Cerebellar nuclear complex (tissue), 1 donor: ENCODE measurements at places on chromosomes 12 and 14.

DNA sequence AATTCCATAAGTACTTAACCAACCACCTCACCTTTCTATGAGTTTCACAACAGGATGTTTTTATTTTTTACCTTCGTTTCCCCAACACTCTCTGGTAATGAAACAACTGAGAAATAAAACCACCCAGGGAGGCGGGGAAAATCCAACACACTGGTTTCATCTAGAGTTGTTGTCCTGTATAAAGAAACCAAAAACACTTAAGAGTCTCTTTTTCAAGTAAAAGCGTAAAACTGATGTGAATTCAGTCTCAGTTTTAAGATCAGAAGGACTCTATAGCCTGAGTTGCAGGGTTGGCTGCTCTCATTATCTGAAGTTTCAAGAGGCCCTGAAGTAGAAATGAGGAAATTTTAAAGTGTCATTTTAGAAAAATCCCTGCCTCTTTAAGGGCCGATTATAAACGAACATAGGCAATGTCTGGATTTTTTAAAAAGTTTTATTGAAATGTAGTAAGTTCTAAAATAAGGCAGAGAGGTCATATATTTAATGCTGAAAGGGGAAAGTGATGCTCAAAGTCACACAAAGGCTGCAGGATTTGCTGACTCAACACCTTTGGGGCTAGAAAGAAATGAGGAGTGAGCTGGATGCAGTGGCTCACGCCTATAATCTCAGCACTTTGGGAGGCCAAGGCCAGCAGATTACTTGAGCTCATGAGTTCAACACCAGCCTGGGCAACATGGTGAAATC is 27.2 kb downstream of the HIGD1C start:
- DNase-seq: no peak

DNA sequence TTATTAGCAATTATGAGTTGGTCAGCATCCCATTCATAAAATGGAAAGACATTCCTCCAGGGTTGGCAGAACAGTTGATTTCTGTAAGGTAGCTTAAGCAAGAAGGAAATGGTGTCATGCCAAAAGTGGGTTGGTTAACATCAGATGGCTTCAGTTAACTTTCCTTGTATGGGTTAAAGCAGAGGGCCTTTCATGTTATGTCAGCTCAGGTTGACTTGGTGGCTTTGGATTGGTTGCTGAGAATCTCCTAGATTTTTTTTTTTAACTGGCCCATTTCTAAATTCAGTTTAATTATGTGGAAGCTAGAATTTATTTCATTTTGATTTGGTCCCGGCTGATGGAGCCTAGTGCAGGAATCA is 87.8 kb downstream of the BBS10 start:
- DNase-seq: no peak

- DNase-seq: no peak
These were observed 14.4 kb upstream of the CCER1 start for GRCh38 chr12:90969346-90969745.

DNA sequence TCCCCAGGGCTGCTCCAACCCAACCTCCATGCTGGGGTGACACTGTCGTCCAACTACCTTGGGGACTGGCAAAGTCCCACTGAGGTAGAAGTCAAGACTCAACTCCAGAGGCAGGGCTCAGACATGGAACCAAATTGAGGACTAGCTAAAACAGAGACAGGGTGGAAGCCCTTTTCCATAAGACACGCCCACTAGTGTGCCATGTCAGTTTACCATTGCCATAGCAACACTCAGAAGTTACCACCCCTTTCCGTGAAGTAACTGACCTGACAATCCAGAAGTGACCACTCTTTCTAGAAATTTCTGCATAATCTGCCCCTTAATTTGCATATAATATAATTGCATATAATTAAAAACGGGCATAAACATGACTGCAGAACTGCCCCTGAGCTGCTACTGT is 409.6 kb downstream of the MED13L start:
- no peak for DNase-seq

GRCh38 chr14:101499080-101499479 is 62.2 kb upstream of the DIO3 start:
- DNase-seq: no peak

GRCh38 chr14:70827752-70828151 is 18.4 kb upstream of the MAP3K9 start:
- DNase-seq: no peak

- DNase-seq: no peak
These were observed 18.8 kb downstream of the CLMN start for GRCh38 chr14:95300697-95301526.

DNA sequence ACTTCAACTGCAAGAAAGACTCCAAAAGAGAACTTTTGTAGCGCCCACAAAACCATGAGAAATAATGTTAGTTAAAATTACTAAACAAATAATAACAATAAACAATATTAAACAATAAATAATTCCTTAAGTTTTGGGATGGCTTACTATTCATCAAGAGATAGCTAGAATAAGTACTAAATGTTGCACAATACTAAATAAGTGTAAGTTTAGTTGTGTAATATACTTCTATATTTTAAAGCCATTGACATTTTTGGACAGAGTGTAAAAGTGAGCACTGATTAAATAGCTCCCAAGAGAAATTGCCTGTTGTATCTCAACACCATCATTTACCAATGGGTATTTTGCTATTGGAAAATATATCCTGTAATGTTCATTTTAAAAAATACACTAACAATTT is 166.7 kb downstream of the ALG10 start:
- DNase-seq: no peak

DNA sequence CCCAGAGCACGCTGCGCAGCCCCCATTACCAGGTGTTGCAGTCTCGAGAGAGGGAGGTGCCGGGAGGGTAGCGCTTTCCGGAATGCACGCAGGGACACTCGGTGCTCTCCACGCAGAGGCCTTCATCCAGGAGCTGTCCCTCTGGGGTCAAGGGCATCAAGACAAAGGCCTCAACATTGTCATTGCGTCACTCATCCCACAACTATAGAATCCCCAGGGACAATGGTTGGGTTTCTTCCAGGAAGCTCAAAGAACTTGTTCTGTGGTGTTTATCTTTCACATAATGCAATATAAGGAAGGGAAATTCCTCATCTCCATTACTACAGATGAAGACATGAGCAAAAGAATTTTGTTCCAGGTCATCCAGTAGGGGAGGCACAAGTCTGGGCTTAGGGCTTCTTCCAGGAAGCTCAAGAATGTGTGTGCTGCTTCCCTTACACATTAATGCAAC is 52.1 kb downstream of the VWF start:
- DNase-seq: no peak

- DNase-seq: no peak
These were observed 45.5 kb downstream of the SLC8B1 start for GRCh38 chr12:113289361-113289760.

DNA sequence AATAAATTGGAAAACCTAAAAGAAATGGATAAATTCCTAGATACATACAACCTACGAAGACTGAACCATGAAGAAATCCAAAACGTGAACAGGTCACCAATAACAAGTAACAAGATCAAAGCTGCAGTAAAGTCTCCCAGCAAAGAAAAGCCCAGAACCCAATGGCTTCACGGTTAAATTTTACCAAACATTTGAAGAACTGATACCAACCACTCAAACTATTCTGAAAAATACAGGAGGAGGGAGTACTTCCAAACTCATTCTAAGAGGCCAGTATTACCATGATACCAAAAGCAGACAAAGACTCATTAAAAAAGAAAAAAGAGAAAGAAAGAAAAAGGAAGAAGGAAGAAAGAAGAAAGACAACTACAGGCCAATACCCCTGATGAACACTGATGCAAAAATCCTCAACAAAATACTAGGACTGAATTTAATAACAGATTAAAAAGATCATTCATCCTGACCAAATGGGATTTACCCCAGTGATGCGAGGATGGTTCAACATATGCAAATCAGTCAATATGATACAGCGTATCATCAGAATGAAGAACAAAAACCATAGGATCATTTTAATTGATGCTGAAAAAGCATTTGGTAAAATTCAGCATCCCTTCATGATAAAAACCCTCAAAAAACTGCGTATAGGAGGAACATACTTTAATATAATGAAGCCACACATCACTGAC is 26.9 kb upstream of the CCDC88C start:
- DNase-seq: no peak

DNA sequence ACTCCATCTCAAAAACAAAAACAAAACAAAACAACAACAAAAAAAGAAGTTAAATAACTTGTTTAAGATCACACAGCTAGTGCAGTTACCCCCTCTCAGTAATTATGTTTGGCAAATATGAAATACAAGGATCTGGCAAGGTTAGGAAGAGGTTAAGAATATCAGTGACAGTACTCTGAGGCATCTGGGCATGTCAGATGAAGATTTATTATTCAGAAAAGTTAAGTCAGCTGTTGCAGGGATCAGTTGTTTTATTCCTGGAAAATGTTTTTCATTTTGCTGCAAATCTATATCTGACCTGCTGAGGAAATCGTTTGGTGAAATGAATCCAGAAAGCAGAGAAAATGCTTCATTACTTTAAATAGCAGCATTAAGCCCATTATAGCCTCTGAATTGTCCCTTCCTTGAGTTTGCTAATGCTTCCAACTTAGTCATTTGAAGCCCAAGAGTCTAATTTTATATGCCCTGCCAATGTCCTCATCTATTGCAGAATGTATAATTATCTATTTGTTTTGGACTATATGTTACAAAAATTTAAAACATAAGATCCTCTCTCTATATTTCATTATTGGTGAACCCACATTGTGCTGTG is 8.1 kb downstream of the GPX2 start:
- DNase-seq: no peak

- DNase-seq: no peak
These were observed 2.0 kb downstream of the SIX1 start for GRCh38 chr14:60647081-60647836.

GRCh38 chr12:104672096-104672445 is 215.3 kb downstream of the CHST11 start:
- no peak for DNase-seq

- DNase-seq: no peak
These were observed 42.3 kb upstream of the FRMD6 start for GRCh38 chr14:51609251-51609954.

DNA sequence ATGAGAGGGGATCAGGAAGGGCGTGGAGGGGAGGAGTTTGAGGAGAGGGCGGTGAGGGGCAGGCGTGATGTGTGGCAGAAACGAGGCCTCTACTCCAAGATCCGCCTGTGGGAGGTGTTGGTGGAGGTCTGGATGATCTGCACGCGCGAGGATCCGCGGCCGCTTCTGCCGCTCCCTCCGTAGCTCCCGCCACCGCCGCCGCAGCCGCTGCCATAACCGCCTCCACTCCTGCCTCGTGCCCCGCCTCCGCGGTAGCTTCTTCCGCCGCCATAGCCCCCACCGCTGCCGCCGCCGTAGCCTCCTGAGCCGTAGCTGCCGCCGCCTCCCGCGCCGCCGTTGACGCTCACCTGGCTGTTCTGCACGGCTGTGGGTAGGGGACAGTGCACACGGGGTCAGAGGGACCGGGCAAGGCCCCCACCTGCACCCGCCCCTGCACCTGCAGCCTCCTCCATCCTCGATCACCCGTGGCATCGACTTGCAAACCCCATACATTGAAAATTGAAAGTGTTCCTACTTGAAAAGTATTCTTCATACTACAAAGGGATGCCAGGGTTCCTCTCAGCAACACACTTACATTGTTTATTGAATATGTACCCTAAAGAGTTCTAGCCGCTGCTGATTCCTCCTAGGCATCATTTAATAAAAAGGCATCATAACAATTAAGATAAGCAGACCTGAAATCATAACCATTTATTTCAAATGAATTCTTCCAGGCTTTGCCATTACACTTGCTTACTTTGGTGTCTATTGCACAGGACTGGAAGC is 11.1 kb upstream of the KRT1 start:
- DNase-seq: no peak

DNA sequence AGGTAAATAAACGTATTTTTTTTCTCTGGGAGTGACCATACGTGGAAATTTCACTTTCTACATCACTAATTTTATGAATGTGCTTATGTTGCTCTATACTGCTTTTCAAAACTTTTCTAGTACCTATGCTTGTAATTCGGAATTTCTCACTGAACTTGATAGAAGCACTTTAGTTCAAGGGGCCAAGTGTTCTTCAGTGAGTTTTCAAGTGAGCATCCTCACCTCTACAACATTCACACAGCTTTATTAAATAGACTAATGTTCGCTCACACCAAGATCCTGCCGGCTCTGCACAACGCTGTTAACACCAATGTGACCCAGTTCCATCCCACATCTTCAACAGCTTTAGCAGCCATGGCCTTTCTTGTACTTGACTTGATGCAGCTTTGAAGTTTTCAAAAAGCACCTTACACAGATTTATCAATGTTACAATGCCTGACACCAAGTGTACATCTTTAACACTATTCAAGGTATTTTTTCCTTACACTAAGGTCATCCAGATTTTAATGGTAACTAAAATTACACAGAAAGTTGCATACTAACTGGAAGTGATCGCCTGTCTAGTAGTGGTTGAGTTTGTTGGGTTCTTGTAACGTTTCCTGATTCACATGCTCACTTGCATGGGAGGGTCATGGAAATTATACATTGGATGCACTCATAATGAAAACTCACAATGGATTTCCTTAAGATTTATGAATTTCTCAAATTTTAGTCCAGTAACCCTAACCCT is 4.5 kb downstream of the UBC start:
- DNase-seq: no peak

GRCh38 chr12:15209782-15210181 is 11.4 kb downstream of the RERG start:
- no peak for DNase-seq

- no peak for DNase-seq
These were observed 9.2 kb upstream of the PLBD1 start for GRCh38 chr12:14576896-14577295.

GRCh38 chr12:92404921-92405320 is 259.3 kb upstream of the BTG1 start:
- DNase-seq: no peak

- DNase-seq: no peak
These were observed 10.6 kb downstream of the BBS10 start for GRCh38 chr12:76337583-76337982.

- no peak for DNase-seq
These were observed 736 bp downstream of the C14orf39 start for GRCh38 chr14:60485057-60485597.

- DNase-seq: no peak
These were observed 23.9 kb downstream of the FERMT2 start for GRCh38 chr14:52926953-52927352.
